Renal cortex interstitium (tissue), 15 donors: ENCODE measurements at places on chromosomes 3 and 15. TPM values are rescaled to one million over a fixed set of nuclear protein-coding genes. Genes with fewer than 3 reads are reported as not detected.

GRCh38 chr3:17964108-17964507, 221.7 kb upstream of the TBC1D5 start:
- no peak for DNase-seq

- DNase-seq, result peak; percentile 18
These were observed 453 bp downstream of the ZDHHC23 start for GRCh38 chr3:113948015-113948917.

DNA sequence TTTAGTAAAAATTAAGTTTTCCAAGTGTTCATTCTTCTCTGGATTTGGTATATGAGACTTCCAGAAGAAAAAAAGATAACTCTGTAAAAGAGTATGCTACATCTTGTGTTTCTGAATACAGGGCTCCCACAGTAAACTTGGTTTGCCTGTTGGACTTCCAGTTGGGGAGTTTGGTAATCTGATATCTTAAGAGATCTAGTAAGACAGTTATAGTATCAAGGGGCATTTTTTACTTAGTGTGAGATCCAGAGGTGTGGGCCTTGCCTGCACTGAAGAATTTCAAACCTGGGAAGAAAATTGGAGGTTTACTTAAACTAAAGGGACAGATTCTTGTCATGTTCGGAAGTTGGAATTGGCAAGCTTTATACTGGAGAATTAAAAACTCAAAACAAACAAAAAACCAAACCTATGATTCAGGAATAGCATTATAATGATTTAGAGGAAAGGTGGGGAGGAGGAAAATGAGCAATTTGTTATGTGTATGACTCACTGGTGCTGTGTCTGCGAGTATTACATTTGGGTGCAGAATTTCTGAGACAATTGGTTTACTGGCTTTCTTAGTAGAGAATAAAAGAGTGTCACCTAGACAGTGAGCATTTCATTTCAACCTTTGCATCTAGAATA, 58.9 kb upstream of the ULK4 start:
- DNase-seq, result no peak

GRCh38 chr15:100994597-100995446, 75.7 kb downstream of the LRRK1 start:
- DNase-seq, result no peak

DNA sequence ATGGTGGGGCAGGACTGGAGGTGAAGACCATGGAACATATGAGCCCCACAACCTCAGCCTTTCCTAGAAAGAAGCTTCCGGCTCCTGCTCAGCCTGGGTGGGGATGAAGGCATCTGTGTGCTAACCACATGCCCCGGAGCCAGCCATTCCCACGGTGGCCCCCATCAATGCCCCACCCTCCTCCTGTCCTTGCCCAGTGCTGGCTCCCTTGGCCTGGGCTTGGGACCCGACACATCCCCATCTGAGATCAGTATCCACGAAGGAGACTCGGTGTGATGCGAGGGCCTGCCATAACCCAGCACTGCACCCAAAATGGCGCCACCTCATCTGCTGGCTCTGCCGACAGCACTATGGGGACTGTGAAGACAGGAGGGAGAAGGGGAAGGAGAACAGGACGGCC, 16.5 kb upstream of the PLXND1 start:
- DNase-seq, result no peak

DNA sequence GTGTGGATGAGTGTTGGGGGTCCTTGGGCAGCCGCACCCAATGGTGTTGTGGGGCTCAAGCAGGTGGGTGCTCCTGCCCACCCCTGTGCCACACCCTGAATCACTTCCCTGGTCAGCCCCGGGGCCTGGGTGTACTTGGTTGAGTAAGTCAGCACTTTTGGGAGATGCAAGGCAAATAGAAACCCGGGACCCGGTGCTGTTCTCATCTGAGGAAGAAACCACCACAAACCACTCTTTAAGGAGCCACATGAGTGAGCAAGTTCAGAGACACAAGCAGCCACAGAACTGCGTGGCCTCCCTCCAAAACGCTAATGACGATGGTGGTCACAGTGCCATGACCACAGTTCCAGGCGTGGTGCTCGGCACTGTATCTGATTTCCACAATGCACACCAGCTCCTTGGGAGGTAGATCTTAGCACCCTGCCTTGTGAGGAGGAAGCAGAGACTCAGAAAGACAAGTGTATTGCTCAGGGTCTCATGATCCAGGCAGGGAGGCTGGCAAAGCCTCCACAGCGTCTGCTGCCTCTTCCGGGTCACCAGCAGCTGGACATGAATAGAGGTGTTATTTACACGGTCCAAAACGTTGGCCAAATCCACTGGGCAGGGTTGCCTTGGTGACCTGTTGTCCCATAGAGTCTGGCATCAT, 118.2 kb upstream of the ALDH1A3 start:
- no peak for DNase-seq

- no peak for DNase-seq
These were observed 214.8 kb upstream of the ARHGEF26 start for GRCh38 chr3:153906366-153906765.

DNA sequence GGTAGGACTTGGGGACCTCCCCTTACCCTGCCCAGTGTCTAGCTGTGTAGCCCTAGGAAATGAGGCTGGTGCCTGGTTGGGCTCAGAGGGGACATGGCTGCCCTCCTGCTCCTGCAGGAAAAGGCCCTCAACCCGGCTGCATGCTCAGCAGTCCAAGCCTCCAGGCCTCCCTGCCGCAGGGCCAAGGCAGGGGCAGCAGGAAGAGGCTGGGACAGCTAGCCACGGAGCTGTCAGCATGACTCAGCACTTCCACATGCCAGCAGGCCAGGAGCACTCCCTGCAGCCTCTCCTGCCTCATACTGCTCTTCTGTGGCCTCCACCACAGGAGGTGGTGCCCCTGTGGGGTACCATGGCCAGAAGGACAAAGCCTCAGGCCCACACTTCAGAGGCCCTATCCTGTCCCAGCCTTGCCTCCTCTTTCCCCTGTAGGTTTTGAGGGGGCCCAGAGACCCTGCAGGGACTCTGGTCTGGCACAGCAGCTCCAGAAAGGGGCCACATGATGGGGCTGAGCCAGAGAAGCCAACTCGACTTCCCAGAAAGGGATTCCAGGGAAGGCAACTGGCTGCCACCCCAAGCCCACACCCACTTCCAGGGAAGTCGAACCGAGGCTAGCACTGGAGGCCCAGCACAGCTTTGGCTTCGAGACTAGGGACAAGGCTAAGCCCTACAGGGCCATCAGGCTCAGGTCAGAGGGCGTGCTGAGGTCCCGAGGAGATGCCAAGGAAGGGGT, 19.5 kb downstream of the TKT start:
- no peak for DNase-seq

GRCh38 chr3:123475786-123476185, 26.9 kb upstream of the ADCY5 start:
- no peak for DNase-seq

DNA sequence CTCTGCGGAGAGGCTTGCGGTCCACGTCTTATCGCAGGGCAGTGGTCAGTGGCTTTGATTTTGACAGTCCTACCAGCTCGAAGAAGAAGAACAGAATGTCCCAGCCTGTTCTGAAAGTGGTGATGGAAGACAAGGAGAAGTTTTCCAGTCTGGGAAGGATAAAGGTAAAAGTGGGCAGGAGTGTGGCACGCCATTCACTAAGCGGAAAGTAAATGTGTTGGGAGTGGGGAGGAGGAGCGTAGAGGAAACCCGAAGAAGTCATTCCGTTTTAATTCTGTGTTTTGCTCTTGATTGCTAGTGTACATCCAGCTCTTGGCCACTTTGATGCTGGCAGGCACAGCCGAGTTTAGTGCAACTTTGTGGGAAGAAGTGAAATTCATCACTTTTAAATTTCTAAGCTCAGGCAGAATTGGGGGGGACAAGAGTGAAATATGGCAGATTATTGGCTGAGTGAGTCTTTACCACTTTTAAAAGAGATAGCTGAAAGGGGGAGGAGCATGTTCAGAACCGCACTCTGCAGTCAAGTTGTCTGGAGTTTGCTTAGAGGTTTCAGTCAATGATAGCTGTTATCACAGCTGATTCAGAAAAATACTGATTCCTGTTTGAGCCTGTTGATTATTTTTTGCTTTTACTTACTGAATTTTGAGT, 1.8 kb downstream of the ARHGEF26 start:
- no peak for DNase-seq

DNA sequence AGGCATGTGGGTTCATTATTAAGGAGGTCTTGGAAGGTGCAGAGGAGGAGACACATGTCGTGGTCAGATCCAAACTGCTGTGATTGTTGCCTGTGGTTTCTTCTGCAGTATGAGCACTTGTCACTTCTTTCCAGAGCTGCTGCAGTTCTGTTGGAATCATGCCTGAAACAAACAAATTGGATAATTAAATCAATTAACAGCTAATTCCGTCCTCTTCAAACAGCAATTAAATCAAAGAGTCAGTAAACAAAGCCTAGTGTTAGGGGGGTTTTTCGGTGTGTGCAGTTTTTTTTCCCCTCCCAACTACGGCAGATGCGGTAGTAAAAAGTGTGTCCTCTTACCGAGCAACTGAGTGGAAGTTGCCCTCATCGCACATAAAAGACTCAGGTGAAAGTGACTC, 542.2 kb downstream of the FOXP1 start:
- no peak for DNase-seq

- DNase-seq, result no peak
These were observed 3.3 kb downstream of the MSL2 start for GRCh38 chr3:136192831-136193230.

GRCh38 chr15:63474810-63475316, 29.5 kb upstream of the USP3 start:
- peak; percentile 63 for DNase-seq

DNA sequence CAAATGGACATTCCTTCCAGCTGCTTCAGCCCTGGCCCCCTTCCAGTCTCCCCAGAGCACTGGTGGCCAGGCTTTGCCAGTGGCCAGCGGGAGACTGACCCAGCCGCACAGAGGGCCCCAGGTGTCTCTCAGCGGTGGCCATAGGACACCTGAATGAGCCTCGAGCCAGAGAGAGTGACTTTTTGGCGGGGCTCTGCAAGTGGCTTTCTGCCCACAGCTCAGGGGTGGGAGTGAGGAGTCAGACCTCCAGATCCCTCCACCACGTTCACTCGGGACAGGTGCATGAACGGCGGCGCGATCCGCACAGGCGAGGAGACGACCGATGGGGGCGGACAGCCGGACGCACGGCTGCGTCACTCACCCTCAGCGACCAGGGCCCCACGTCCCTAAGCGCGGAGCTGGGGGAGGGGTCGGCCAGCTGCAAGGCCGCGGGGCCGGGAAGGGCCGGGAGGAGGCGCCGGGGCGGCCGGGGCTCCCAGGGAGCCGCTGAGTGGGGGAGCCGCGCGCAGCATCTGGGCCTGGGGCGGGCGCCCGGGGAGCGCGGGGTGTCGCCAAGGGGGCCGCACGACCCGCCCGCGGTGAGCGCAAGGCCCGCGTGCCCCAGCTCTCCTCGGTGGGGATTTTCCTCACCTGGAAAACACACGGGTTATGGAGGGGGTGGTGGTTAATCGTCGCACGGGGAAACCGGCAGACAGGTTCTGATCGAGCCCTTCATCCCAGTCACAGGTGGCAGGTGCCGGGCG, 57.1 kb downstream of the BDH1 start:
- DNase-seq, result no peak

DNA sequence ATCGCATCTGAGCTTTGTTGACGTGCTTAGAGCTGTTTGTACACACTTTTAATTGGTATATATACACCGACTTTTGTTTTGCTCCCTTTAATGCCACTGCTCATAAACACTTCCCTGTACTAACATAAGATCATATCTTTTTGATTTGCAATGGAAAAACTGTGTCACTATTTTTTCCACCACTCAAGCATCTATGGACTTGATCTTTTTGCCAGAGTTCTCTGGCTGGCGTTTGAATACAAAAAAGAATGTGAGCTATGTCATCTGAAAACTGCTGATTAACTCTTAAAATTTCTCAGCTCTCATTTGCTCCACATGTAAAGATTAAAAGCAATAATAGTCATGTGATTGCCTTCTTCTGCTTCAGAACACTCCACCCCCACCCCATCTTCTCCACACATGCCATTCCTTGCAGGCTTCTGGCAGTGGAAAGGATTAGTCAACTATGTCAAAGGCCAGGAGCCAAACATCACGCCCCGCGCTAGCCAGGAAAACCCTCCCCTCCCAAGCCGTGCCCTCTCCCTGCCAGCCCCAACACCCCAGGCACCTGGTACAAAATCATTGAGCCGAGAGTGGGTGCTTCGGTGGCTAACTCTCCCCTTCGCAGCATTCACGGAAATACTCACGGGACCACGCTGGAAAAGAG, 123.4 kb upstream of the MEF2A start:
- DNase-seq, result no peak

DNA sequence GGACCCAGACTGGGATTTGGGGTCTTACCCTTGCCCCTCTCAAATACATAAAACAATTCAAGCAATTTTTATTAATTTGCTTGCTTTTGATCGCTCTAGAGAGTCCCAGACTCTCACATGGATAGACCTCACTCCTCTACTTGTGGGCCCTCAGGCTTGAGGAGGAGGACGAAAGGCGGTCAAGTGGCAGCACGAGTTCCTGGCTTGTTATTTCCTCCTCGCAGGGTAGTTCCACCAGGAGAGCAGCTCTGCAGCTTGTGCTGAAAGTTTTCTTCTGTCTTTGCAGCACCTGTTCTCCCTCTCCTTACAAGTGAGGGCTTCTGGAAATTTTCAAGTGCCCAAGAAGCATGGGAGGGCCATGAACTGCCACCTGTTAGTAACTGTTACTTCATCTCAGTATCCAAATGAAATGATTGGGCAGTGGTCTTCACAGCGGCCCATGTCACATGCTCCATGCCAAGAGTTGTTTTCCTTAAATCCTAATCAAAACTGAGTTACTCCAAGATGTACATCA, 22.7 kb downstream of the ABI3BP start:
- DNase-seq, result no peak

DNA sequence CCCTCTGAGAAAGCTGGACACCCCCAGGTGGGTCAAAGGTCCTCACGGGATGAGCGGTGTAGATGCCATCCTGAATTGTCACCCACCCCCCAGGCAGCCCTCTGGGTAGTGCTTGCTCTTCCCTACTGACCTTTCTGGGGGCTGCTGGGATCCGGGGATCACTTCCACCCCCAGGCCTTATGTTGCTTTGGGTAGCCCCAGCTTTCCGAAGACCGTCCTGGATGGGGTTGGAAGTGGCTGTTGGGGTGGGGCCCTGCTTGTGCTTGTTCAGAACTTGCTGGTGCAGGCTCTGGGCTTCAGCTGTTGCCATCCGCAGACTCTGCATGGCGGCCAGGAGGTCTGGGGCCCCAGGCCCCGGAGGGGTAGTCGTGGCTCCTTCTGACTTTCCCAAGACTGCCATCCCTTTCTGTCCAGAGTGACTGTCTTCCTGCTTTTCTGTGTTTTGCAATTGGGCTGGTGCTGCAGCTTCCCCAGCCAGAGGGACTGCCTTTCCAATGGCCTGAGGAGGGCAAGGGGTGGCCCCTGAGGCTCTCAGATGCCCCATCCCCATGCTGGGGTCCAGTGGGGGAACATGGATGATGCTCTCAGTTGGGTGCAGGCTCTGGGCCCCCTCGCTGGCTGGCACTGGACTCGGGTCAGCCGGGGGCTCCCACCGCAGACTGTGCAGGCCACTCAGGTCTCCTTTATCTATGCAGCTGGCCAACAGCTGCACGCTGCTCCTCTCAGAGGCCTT, 6.3 kb downstream of the XIRP1 start:
- no peak for DNase-seq

GAP43 gene
- polyA plus RNA-seq, result 0.57 TPM

NEK11 gene
- 16.5 TPM for polyA plus RNA-seq

PFN2 gene
- polyA plus RNA-seq, result 362 TPM

NDUFB4 gene
- polyA plus RNA-seq, result 209 TPM

SLC24A5 gene
- 0.39 TPM for polyA plus RNA-seq
